ENCODE measurements at places on chromosomes 2 and 18.

DNA sequence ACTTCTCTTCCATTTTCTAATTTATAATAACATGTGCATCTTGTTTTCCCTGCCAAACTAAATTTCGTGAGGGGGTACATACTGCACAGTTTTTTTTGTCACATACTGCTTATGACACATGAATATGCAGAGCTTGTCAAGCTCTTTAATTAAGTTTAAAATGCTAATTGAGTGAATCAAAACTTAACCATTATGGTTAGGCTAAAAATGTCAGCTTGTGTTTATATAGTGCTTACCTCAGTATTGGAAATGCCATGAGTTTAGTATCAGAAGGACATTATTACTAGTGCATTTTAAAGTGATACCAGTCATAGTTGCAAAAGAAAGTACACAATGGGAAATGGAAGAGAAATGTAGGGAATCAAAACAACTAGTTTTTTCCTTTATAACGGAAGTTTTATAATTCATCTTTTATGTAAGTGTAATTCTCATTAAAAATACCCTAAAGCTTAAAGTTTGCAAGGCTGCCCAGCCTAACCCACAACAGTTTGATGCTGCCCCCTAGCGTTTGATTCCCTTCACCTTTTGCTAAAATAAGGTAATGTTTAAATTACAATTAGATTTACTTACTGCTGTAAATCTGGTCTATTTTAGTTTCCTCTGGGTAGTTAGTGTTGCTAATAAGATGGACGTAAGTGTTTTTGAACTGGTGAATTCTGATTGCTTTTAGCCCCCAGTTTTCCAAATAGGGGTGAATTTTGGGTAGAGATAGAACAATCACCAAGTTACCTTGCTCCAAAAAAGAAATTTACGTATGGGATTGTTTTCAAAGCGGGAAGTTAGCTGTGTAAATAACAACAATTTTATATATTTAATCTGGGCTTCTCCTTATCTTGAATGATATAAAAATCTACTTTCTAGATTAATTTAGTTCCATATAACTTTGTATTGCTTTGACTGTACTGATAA lies 3.2 kb downstream of the SLC39A10 start:
- peak overlapping the region; percentile 95 for H3K4me3 ChIP-seq
- peaks cover 38% of the 10 kb centered on the region for H3K4me1 ChIP-seq
- peak; percentile 57 for DNase-seq
- peaks cover 44% of the 10 kb centered on the region for H3K36me3 ChIP-seq

DNA sequence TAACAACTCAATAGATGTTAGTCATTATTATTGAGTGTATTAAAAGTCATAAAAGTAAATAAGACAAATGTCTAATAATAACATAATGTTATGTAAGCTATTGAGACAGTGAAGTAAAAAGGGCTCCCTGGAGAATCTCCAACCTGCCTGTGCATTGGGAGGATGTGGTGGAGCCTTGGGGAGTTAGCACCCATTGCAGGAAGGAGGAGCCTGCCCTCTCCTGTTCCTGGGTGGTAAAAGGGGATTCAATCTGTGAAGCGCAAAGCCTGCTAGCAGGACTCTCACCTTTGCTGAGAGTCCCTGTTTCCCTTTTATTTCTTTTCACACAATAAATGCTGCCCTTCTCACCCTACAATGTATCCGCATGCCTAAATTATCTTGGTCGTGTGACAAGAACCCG lies 206.1 kb downstream of the RAB3GAP1 start:
- no peaks in the 10 kb centered on the region for H3K4me1 ChIP-seq
- peaks cover 2% of the 10 kb centered on the region for H3K36me3 ChIP-seq
- H3K27ac ChIP-seq: no peak overlapping the region
- no peak overlapping the region for H3K4me3 ChIP-seq
- no peaks in the 10 kb centered on the region for H3K27me3 ChIP-seq

GRCh38 chr2:210860276-210860675 lies 303.9 kb downstream of the CPS1 start:
- H3K4me3 ChIP-seq: no peak overlapping the region
- no peaks in the 10 kb centered on the region for H3K4me1 ChIP-seq
- no peak overlapping the region for H3K27ac ChIP-seq
- no peaks in the 10 kb centered on the region for H3K27me3 ChIP-seq
- H3K36me3 ChIP-seq: no peaks in the 10 kb centered on the region
- DNase-seq: no peak

DNA sequence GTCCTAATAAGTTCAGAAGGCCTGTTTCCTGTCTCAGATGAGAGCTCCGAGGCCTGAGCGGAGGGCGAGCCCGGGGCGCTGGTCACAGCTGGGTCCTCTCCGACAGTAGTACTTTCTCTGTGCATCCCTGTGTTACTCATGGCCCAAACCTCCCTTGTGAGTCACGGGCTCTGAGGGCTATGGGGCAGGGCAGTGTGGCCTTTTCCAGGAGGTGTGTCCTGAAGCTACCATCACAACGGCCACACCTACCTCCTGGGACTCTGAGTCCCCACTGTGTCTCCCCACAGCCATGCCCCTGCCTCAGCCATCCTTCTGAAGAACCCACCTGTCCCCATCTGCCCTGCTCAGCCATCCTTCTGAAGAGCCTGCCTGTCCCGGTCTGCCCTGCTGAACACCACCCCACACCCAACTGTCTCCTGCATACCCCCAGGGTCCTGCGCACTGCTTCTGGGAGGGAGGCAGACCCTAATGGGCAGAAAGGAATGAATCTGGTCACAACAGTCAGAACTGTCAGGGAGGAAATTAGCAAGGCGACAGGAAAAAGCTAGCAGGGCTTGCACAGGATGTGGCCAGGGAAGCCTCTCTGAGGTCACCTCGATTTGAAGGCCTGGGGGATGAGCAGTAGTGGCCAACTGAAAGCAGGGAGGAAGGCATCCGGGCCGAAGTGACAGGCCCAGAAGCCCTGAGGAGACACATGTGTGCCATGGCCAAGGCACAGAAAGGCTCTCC lies 145.4 kb upstream of the RIOK3 start:
- H3K4me1 ChIP-seq: peaks cover 40% of the 10 kb centered on the region
- no peaks in the 10 kb centered on the region for H3K27me3 ChIP-seq
- peak overlapping the region; percentile 90 for H3K27ac ChIP-seq
- H3K4me3 ChIP-seq: peak overlapping the region; percentile 75
- peak; percentile 53 for DNase-seq

- H3K27ac ChIP-seq: no peak overlapping the region
- H3K27me3 ChIP-seq: peaks cover 8% of the 10 kb centered on the region
- H3K4me1 ChIP-seq: no peaks in the 10 kb centered on the region
- H3K4me3 ChIP-seq: no peak overlapping the region
- no peaks in the 10 kb centered on the region for H3K36me3 ChIP-seq
These were observed 17.8 kb downstream of the TCF7L1 start for GRCh38 chr2:85151026-85151425.

- no peaks in the 10 kb centered on the region for H3K36me3 ChIP-seq
- H3K4me1 ChIP-seq: peaks cover 2% of the 10 kb centered on the region
- H3K27me3 ChIP-seq: peaks cover 40% of the 10 kb centered on the region
- no peak overlapping the region for H3K27ac ChIP-seq
- H3K4me3 ChIP-seq: no peak overlapping the region
- DNase-seq: no peak
These were observed 147.4 kb downstream of the MEIS1 start for GRCh38 chr2:66582104-66582986.

DNA sequence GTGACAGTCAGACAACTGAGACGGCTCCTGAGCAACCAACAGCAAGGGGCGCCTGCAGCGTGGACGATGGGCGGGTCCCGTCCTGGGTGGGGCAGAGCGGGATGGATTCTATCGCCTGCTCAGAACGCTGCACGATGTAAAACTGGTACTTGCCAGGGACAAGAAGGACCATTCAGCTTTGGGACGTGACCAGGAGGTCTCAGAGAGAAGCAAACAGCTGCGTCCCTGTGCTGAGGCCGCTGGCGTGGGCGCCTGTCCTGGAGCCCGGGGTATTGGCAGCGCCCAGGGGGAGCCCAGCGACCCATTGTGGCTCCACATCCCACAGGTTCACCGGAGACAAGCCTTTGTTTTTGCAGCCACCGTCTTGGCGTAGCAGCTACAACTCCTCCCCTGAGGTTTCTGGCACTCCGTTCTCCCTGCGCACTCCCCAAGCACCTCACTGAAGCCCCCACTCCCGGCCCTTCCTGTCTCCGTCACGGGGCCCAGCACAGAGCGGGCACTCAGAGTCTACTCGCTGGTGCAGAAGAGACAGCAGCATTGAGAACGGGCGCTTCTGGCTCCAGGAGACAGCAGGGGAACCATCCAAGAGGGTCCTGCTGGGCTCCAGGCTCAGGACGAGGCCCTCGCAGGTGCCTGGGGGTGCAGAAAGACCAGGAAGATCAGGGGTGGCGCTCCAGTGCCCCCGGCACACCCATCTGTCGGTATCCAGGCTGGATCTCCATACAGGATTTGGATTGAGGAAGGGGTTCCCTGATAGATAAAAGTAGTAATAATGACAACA lies 22.1 kb upstream of the KCNG2 start:
- no peak overlapping the region for H3K4me3 ChIP-seq
- DNase-seq: no peak
- no peaks in the 10 kb centered on the region for H3K36me3 ChIP-seq
- no peaks in the 10 kb centered on the region for H3K27me3 ChIP-seq

GRCh38 chr2:215425021-215425782 lies 10.7 kb downstream of the FN1 start:
- no peak overlapping the region for H3K4me3 ChIP-seq
- H3K36me3 ChIP-seq: no peaks in the 10 kb centered on the region
- H3K27ac ChIP-seq: no peak overlapping the region
- H3K4me1 ChIP-seq: no peaks in the 10 kb centered on the region
- DNase-seq: no peak

GRCh38 chr2:240398661-240399267 lies 36.7 kb upstream of the GPC1 start:
- DNase-seq: no peak
- H3K4me3 ChIP-seq: no peak overlapping the region
- H3K27me3 ChIP-seq: no peaks in the 10 kb centered on the region
- peaks cover 16% of the 10 kb centered on the region for H3K4me1 ChIP-seq
- H3K27ac ChIP-seq: no peak overlapping the region

DNA sequence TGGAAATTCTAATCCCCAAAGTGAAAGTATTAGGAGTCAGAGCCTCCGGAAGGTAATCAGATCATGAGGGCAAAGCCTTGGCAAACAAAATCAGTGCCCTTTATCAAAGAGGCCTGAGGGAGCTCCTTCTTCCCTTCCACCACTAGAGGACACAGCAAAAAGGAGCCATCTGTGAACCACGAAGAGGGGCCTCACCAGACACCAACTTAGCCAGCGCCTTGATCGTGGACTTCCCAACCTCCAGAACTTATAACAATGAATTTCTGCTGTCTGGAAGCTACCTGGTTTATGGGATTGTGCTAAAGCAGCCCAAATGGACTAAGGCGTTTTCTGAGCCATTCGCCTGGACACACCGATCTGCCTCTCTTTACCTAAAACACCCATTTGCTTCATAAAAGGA lies 133.1 kb downstream of the EIPR1 start:
- H3K27me3 ChIP-seq: no peaks in the 10 kb centered on the region
- H3K27ac ChIP-seq: no peak overlapping the region
- H3K36me3 ChIP-seq: peaks cover 16% of the 10 kb centered on the region
- no peak overlapping the region for H3K4me3 ChIP-seq

- DNase-seq: no peak
- H3K4me1 ChIP-seq: no peaks in the 10 kb centered on the region
- H3K4me3 ChIP-seq: no peak overlapping the region
- no peaks in the 10 kb centered on the region for H3K36me3 ChIP-seq
- peaks cover 10% of the 10 kb centered on the region for H3K27me3 ChIP-seq
- H3K27ac ChIP-seq: no peak overlapping the region
These were observed 182.0 kb upstream of the SESTD1 start for GRCh38 chr2:179446476-179447141.

- peak overlapping the region; percentile 63 for H3K4me3 ChIP-seq
- H3K27ac ChIP-seq: peak overlapping the region; percentile 75
- DNase-seq: no peak
- H3K4me1 ChIP-seq: peaks cover 39% of the 10 kb centered on the region
These were observed 24.3 kb upstream of the STAT1 start for GRCh38 chr2:191038241-191038725.

GRCh38 chr2:15543541-15543940 lies 17.6 kb downstream of the NBAS start:
- no peak overlapping the region for H3K4me3 ChIP-seq
- no peaks in the 10 kb centered on the region for H3K4me1 ChIP-seq
- H3K27ac ChIP-seq: no peak overlapping the region
- H3K36me3 ChIP-seq: peaks cover 10% of the 10 kb centered on the region

DNA sequence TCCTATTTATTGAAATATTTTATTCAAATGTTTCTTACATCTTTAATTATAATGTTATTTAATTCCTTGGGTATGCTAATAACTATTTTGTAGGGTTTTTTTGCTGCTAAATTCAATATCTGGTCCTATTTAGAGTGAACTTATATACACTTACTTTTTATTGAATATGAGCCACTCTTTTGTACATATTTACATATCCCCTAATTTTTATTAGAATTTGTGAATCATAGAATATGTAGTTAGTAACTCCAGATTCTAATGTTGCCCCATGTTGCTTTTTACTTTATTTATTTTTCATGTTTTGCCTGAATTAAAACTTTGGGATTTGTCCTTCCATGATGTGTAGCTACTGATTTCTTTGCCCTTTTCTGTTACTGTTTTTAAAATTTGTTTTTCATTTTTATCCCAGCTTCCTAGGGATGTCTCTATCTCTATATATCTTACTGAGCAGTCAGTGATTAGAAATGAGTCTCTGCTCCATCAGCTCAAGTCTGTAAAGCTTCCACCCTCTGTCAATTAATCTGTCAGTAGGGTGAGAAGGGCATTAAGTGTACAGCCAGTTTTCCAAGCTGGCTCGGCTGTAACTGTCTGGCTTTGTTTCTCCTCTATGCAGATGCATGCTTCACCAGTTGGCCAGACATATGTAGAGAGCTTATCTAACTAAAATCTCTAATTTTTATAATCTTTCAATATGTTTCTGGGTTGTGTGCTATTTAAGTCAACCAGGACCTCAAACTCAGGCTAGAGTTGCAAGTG lies 256.9 kb downstream of the CDH19 start:
- H3K4me1 ChIP-seq: no peaks in the 10 kb centered on the region
- H3K27ac ChIP-seq: no peak overlapping the region
- no peaks in the 10 kb centered on the region for H3K36me3 ChIP-seq
- H3K4me3 ChIP-seq: no peak overlapping the region
- H3K27me3 ChIP-seq: no peaks in the 10 kb centered on the region

DNA sequence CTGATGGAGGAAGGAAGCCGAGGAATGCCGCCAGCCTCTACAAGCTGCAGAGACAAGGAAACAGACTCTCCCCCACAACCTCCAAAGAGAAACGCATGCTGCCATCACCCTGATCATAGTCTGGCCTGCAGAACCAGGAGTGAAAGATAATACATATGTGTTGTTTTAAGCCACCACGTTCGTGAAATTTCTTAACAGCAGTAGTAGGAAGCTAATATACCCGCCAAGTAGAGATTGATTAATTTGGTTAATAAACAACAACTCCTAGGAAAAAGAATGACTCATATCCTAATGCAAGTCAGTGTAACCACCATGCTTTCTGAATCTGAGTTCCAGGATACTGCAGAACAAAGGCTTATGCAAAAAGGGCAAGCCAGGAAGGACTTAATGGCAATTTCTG lies 36.6 kb downstream of the LONRF2 start:
- peaks cover 20% of the 10 kb centered on the region for H3K27me3 ChIP-seq
- H3K36me3 ChIP-seq: no peaks in the 10 kb centered on the region
- no peak for DNase-seq
- peaks cover 44% of the 10 kb centered on the region for H3K4me1 ChIP-seq
- no peak overlapping the region for H3K4me3 ChIP-seq
- no peak overlapping the region for H3K27ac ChIP-seq

- H3K4me1 ChIP-seq: peaks cover 2% of the 10 kb centered on the region
- H3K27ac ChIP-seq: no peak overlapping the region
- peaks cover 7% of the 10 kb centered on the region for H3K27me3 ChIP-seq
- no peak for DNase-seq
- no peaks in the 10 kb centered on the region for H3K36me3 ChIP-seq
- no peak overlapping the region for H3K4me3 ChIP-seq
These were observed 67.3 kb upstream of the SH3RF3 start for GRCh38 chr2:109061736-109062135.

GRCh38 chr18:50218432-50219197 lies 23.7 kb upstream of the MYO5B start:
- H3K27ac ChIP-seq: no peak overlapping the region
- no peaks in the 10 kb centered on the region for H3K4me1 ChIP-seq
- no peak for DNase-seq
- H3K36me3 ChIP-seq: no peaks in the 10 kb centered on the region
